B cell (primary cell): ENCODE measurements at places on chromosomes 16 and 17. TPM values are rescaled to one million over a fixed set of nuclear protein-coding genes. Genes with fewer than 3 reads are reported as not detected.

Gene KRT17
- total RNA-seq: not detected in 2 replicates

DNA sequence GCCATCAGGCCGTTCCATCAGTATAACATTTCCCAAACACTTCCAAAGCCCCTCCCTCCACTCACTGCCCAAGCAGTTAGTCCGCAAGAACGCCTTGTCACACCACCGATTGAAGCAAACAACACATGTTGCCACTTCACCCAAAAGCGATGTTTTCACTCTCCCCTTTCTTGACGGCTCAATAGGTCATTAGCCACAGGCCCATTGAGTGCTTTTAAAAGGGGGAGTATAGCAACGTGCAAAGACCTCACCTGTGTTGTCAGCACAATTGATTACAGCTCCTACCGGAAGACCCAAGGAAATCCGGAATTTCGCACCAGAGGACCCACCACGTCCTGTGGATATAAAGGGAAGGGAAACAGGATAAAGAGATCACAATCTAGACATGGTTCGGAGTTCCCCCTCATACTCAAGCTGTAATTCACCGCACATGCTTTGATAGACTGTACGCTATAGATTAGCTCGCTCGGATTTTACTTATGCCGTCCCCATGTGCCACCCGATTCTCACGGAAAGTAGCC, 690 bp downstream of the RPL23 start:
- no peak for DNase-seq

- no peak for DNase-seq
These were observed 6.0 kb downstream of the PDP2 start for GRCh38 chr16:66886321-66886720.

DNA sequence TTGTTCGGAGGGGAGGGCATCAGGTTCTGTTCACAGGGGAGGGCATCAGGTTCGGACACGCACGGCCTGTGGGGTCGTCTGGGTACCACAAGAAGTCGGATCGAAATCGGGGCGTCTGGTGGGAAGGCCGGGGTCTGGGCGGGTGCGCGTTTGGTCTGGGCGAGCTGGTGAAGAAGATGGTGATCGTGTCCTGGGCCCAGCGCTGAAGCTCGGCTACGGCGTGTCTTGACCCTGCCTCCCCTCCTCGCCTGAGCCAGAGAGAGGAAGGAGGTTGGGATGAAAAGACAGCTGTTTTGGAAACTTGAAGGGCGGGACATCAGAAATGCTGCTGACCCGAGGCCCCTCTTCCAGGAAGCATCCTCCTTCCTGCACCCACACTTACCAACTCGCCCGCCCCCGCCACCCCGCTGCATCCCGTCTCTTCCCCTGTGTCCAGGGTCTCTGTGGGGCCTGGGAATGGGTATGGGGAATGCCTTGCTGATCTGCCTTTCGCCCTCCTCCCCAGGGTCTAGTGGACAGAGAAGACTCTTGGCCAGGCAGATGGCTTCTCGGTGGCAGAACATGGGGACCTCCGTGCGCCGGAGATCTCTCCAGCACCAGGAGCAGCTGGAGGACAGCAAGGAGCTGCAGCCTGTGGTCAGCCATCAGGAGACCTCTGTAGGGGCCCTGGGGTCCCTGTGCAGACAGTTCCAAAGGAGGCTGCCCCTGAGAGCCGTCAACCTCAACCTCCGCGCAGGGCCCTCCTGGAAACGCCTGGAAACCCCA, 498 bp downstream of the PIMREG start:
- DNase-seq: no peak

GRCh38 chr16:52690468-52690867, 143.5 kb upstream of the TOX3 start:
- DNase-seq: no peak

- DNase-seq: peak; percentile 41
These were observed 11.1 kb downstream of the NLRC5 start for GRCh38 chr16:57000271-57001025.
